ENCODE measurements at places on chromosomes 16 and 17.

- no peak for DNase-seq
Measured at GRCh38 chr17:41663451-41664171, 25.1 kb upstream of the EIF1 start.

- DNase-seq = no peak
Measured at GRCh38 chr17:9533441-9533840, 42.2 kb downstream of the STX8 start.

DNA sequence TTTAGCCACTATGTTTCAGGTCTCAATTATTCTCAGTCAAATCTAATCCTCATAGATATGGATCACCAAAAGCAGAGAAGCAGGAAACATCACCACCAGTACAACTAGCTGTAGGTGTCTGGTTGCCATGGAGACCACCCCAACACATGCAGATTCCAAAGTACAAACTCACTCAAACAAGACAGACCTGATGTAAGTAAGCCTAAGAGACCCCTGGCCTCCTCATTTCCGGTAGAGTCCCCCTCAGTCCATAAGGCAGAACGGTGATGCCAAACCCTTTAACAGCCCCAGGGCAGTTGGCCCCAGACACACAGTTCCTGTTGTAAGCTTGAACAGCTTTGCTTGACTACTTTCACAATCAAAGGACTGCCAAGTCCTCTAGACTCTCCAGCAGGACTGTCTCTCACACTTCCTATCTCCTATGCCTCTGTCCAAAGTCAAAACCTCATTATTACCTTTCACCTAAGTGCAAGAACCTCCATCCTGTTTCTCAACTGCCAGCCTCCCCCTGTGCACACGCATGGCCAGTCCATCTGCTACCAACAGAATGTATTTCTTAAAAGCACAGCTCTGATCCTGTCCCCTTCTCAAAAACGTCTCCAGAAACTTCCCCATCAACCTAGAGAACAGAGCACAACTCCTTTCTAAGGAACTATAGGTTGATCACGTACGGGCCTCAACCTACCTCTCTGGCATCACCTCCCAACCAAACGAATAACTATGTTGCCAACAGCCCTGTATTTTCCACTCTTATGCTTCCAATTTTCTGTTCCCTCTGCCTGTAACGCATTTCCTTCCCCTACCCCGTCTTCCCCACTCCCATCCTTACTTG is 23.9 kb downstream of the SLC39A11 start:
- no peak for DNase-seq

GRCh38 chr16:35308674-35309073 is 1849.3 kb downstream of the TP53TG3F start:
- DNase-seq = no peak

GRCh38 chr16:19822533-19822932 is 62.1 kb downstream of the GPRC5B start:
- no peak for DNase-seq

DNA sequence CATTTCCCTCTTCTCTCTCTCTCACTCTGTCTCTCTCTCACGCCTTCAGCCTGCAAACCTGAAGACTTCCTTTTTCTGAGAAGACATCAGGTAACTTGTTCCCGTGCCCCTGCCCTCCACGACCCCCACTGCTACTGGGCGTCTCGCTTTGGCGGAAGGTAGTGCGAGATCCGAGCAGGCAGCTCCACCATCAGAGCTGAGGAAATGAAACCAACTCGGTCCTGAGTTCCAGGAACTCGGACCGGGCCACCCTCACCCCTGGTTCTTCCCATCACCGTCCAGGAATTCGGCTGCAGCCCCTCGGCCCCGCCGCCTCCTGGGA is 585 bp downstream of the MLKL start:
- DNase-seq = no peak

DNA sequence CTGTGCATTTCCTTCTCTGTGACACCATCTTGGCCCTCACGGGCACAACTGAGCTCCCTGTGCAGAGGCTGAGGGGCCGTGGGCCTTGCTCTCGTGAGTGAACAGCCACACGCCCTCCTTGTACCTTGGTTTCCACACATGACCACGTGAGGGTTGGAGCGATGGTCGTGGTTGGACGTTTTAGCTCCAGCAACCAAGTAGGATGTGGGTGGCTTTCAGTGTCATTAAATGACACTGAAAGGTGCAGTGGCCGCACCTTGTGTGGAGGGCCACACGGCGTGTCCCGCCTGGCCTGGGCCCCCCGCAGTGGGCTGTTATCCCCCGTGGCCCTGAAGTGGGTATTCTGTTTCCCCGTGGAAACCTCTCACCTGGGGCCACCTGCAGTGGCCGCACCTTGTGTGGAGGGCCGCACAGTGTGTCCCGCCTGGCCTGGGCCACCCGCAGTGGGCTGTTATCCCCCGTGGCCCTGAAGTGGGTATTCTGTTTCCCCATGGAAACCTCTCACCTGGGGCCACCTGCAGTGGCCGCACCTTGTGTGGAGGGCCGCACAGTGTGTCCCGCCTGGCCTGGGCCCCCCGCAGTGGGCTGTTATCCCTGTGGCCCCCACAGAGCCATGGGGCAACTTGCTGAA is 28.2 kb downstream of the ACSF3 start:
- DNase-seq = no peak

GRCh38 chr17:62807812-62808575 is at the start of gene MARCHF10:
Gene MARCHF10 (minus strand): TSS chr17:62808314. CDS start chr17:62801735, 6,579 bp downstream.
- peak; percentile 53 for DNase-seq

GRCh38 chr17:49110509-49110908 is 22.1 kb upstream of the B4GALNT2 start:
- no peak for DNase-seq

DNA sequence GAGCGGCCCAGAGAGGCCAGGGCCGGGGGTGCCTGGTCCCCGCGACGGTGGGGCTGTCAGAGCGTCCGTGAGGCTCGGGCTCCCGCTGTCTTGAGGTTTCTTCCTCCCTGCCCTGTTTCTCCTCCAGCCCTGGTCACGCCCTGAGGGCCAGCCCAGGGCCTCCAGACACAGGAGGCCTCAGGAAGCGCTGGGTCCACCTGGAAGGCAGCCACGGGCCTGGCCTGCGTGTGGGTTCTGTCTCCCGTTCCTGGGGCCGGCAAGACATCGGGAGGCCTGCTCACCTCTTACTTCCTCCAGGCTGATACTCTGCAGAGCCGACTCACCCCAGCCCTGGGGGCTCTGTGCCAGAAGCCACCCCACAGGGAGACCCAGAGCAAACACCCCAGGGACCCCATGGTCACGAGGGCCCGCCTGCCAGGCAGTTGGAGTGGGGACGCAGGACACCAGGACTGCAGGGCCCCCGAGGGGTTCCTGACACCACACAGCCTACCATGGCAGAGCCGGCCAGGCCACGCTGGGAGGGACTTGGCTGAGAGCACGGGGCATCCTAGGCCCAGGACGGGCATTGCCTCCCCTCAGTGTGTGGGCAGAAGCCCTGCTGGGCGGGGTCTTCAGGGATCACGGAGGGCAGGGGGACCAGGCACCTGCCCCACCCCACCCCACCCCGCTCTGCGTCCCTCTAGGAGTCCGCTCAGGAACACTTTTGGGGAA is 18.9 kb upstream of the CACNA1H start:
- DNase-seq = no peak

- peak; percentile 7 for DNase-seq
Measured at GRCh38 chr16:27639561-27640276, 89.8 kb downstream of the KATNIP start.

DNA sequence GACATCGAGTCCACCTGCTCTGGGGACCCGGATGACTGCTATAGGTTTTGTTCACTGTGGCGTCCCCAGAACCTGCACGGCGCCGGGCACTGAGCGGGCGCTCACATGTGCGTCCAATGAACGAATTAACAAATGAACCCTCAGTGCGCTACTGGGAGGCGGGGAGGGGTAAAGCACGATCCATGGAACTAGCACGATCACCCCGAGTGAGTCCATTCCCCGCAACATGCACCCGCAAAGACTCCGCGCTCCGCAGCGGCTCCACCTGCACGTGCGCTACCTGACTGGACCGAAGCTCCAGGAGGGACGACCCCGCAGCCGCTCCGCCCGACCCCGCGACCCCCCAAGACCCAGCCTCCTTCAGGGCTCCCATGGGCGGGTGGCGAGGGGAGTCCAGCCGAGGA is 491 bp downstream of the TRAP1 start:
- DNase-seq = peak; percentile 21

DNA sequence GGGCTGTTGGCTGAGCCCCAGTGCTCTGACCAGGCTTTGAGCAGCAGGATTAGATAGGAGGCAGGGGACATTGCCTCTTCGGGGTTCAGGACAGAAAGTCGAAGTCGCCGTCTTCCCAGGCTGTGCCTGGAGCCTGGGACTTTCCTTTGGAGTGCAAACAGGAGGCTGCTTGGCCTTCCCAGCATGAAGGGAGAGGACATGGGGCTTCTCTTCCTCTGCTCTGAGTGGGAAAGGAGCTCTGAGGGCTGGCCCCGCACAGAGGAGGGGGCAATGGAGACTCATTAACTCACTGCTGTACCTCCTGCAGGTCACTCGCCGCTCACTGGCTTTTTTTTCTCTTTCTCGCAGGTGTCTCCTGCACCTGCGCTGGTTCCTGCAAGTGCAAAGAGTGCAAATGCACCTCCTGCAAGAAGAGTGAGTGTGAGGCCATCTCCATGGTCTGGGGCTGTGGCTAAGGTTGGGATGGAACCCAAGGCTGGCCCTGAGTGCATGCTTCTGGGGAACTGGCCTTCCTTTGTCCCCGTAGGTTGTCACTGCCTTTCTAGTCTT is 642 bp downstream of the MT1F start:
- no peak for DNase-seq

DNA sequence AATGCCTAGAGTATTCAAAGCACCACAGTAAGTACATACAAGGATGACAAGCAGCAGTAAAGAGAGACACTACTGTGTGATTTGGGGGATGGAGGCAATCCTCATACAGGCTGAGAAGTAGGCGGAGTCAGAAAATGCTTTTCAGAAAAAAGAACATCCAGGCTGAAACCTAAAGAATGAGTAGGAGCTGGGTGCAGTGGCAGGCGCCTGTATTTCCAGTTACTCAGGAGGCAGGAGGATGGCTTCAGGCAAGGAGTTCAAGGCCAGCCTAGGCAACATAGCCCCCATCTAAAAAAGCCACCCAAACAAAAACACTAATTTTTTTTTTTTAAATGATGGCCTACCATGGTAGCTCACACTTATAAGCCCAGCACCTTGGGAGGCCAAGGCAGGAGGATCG is 10.3 kb downstream of the KANSL1 start:
- DNase-seq = no peak

DNA sequence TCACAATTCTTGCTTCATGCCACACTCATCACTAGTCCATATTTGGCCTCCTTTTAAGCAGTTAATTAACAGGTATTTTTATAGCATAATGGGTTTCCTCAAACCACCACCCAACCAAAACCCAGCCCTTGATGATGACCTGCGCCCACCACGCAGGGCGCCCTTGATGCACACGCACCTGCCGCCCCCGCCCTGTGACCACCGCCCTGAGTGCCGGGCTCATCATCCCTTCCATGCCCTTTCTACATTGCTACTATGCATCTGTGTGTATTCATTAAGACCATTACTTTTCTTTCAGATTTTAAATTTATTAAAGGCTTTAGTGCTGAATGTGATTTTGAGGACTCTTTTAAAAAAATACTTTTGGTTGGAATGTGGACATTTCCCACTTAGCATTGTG is 204.8 kb upstream of the CHMP6 start:
- DNase-seq = no peak

DNA sequence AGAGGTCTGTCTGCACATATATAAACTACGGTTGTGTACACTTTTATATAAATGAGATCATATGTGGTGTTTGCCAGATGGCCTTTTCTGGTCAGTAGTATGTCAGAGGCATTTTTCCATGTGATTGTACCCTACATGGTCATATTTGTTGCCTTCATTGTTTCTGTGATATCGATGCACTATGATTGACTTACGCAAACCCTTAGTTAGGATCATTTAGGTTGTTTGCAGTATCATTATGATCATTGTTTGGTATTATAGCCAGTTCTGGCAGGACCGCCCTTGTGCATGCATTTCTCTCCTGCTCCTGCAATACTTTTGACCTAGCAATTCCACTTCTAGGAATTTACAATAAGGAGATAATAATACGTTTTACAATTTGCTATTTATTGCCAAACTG is 169.1 kb downstream of the MSI2 start:
- DNase-seq = no peak

DNA sequence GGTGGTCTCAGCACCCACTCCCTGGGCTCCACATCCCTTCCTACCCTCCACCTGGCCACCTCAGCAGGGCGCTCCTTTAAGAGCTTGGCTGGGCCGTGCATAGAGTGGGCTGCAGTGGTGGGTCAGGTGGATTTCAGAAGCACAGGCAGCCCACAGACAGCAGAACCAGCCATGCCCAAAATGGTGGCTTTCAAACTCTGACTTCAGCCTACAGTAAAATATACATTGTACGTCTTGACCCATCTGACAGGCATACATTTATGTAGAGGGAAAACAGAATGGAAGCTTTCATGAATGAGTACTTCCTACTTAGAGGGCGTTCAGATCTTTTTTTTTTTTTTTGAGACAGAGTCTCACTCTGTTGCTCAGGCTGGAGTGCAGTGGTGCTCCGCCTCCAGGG is 26.0 kb upstream of the LASP1NB start:
- DNase-seq = no peak

- DNase-seq = no peak
Measured at GRCh38 chr16:19850131-19850817, 34.4 kb downstream of the GPRC5B start.

- no peak for DNase-seq
Measured at GRCh38 chr17:2084766-2085647, 30.1 kb downstream of the HIC1 start.

GRCh38 chr17:39701012-39701783 is 1.3 kb downstream of the ERBB2 start:
- DNase-seq = no peak

DNA sequence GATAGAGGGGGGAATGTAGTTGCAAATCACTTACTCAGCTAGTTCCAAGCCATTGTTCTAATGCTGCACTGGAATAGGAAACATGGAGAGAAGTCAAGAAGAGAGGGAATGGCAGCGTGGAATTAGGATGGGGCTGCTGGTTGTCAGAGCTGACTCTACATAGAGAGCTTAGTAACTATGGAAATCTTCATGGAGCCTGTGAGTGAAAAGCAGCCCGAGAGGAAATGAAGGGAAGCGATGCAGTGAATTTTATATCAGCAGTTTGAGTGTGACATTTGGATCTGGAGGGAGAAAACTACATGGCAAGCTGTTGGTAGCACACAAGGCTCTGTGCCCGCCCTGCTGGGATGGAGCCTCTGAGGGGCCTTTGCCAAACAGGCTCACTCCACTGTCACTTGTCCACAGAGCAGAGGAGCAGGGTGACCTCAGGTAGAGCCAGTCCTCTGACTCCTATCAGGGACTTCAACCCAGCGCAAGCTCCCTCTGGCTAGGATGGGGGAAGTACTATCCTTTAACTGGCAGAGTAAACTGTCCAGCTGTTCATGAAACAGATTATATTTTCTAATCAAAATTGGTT is 27.9 kb upstream of the PMFBP1 start:
- DNase-seq = no peak
